Fibroblast of skin of scalp (primary cell): ENCODE measurements at places on chromosomes 1 and 21.
A peak's percentile ranks its signal among the peaks of the same experiment; 100 is the strongest.

DNA sequence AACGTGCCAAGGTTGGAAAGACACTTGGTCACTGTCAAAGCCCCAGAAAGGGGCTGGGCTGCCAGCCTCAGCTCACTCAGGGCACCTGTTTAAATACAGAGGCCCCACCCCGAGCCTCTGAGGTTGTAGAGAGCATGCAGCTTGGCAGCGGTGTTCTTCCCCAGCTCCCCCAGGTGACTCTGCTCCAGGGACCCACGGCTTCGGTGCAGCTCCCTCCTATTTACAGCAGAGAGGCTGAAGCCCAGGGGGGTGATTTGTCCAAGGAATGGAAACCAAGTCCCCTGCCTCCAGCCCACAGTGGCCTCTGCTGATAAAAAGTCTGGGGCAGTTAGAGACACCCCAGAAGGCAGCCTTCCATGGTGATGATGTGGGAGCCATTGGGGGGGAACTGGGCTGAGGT lies 9.1 kb upstream of the C1QA start:
- no peak for DNase-seq

- DNase-seq, result peak; percentile 77
These were observed 406.5 kb downstream of the DUSP10 start for GRCh38 chr1:221335161-221336101.

DNA sequence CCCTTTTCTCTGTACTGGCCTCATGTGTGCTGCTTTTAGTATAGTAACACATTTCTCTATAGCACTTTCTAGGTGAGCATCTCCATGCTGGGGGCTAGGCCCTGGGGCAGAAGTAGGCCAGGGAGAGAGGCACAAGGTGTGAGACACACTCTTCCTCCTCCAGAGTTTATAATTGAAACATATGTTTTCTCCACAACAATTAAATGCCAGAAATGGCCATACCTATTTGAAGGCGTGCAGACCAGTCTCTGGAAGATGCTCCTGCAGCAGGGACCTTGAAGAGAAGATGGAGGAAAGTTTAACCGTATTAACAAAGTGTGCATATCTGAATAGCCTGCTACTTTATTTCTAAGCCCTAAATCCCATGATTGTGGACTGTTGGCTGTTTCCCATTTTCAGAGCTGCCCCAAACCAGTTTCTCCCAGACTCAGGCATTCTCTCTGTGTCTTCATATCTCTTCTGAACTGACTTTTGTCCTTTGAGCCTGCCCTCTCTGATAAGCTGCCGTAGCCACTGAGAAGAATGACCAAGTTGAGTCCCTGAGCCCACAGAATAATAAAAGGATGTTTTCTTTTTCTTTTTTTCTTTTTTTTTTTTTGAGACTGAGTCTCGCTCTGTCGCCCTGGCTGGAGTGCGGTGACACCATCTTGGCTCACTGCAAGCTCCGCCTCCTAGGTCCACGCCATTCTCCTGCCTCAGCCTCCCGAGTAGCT lies 81.3 kb downstream of the LRRC8D start:
- no peak for DNase-seq

DNA sequence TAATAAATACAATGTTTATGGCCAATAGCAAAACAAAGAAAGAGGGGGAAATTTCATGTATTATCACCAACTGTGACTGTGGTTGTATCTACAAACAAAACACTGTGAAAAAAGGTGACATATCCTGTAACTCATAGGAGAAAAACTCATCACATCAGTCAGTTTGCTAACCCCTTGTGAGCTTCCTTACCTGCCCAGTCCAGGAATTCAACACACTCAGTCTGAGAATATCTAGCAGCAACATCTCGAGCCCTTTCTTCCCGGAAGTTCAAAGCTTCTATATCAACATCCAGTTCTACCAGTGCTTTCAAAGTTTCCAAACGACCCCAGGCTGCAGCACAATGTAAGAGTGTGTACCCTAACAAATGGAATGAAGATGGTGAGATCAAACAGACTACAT lies 11.5 kb downstream of the TEX50 start:
- DNase-seq, result no peak

GRCh38 chr21:15624646-15625045 lies 105.1 kb upstream of the USP25 start:
- no peak for DNase-seq

- no peak for DNase-seq
These were observed 25.0 kb downstream of the TATDN3 start for GRCh38 chr1:212816567-212817278.

DNA sequence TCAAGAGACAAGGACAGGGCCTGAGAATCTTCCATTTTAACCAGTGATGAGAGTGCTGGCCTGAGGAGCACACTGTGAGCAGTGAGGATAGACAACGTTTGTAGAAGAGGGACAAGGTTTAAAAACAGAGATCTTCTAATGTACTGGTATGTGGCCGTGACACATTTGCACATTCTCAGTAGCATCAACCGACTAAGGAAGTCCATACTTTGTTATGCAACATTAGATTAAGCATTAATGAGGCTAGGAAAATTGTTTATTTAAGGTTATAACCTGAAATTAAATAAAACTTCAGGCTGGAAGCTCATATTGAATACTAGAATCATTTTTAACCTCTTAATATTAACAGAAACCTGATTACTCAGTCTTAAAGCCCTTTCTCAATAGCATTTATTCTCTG lies 99.0 kb downstream of the SLC45A1 start:
- no peak for DNase-seq

- DNase-seq, result no peak
These were observed 43.9 kb upstream of the CAMK1G start for GRCh38 chr1:209539576-209539975.

- peak; percentile 60 for DNase-seq
These were observed 2.2 kb upstream of the ARHGAP30 start for GRCh38 chr1:161071886-161072371.

DNA sequence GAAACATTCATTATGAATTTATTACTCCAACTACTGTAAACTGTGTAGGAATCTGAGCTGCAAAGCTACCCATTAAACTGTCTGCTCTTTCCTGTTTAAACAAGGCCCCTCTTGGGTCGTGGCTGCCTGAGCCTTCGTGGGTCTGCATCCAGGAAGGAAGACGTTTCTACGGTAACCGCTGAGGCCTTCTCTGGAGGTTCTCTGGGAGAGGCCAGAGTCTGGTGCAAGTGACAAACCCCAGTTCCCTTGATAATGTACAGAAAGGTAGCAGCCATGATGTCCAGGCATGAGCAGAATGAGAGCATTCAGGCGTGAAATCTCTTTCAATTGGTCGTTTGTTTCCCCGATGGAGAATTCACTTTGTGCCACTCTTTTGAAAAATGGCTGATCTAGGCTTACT lies 350.2 kb downstream of the PLPP3 start:
- no peak for DNase-seq

DNA sequence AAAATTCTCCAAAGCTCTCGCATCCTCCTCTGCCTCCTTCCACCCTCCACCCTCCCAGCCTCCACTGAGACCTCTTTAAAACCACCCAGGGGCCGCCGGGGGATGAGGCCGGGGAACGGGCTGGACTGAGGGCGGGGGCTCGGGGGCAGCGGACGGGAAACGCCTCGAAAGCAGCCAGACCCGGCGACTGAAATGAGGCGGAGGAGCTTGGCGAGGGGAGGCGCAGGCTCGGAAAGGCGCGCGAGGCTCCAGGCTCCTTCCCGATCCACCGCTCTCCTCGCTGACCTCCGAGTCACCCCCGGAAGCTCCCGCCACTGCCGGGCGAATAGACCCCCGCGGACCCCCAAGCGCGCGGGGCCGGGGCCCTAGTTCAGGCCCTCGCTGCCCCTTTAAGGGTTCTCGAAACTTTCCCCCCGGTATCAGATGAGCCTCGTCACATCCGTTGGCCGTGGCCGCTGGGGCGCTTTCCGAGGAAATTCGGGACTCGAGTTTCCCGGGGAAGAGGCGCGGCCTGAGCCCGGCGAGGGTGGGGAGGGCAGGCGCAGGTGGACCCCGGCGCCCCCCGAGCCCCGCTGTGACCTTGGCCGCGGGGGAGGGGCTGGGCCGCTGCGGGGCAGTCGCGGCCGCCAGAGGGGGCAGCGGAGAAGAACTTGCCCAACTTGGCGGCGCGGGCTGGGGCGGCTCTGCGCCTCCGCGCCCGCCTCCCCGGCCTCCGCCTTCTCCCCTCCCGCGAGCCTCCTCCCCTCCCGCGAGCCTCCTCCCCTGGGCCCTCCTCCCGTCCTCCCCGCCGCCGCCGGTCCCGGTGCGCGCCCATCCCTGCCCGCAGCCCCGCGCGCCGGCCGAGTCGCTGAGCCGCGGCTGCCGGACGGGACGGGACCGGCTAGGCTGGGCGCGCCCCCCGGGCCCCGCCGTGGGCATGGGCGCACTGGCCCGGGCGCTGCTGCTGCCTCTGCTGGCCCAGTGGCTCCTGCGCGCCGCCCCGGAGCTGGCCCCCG lies at the start of gene BACE2:
BACE2 (plus strand) TSS at position 813 of the 995 bp plus-strand sequence; CDS start at position 917, 104 bp downstream.
- DNase-seq, result peak; percentile 85

GRCh38 chr1:70667494-70668170 lies 256.6 kb downstream of the CTH start:
- peak; percentile 6 for DNase-seq

GRCh38 chr21:32918478-32919120 lies 107.1 kb upstream of the OLIG2 start:
- DNase-seq, result no peak

DNA sequence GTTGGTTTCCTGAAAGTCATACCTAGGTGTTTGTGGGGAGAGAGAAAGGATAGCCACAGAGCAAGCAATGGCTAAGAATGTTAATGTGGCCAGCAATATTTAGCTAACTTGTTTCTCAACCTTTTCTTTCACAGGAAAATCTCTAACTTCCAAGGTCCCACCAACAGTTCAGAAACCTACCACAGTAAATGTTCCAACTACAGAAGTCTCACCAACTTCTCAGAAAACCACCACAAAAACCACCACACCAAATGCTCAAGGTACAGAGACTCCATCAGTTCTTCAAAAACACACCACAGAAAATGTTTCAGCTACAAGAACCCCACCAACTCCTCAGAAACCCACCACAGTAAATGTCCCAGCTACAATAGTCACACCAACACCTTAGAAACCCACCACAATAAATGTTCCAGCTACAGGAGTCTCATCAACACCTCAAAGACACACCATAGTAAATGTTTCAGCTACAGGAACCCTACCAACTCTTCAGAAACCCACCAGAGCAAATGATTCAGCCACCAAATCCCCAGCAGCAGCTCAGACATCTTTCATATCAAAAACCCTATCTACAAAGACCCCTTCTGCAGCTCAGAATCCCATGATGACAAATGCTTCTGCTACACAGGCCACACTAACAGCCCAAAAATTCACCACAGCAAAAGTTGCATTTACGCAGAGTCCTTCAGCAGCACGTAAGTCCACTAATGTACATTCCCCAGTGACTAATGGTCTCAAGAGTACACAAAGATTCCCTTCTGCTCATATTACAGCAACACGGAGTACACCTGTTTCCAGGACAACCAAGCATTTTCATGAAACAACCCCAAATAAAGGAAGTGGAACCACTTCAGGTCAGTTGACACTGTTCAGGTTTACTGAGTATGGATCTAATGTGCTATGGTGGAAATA lies 15.3 kb downstream of the CD55 start:
- DNase-seq, result no peak

DNA sequence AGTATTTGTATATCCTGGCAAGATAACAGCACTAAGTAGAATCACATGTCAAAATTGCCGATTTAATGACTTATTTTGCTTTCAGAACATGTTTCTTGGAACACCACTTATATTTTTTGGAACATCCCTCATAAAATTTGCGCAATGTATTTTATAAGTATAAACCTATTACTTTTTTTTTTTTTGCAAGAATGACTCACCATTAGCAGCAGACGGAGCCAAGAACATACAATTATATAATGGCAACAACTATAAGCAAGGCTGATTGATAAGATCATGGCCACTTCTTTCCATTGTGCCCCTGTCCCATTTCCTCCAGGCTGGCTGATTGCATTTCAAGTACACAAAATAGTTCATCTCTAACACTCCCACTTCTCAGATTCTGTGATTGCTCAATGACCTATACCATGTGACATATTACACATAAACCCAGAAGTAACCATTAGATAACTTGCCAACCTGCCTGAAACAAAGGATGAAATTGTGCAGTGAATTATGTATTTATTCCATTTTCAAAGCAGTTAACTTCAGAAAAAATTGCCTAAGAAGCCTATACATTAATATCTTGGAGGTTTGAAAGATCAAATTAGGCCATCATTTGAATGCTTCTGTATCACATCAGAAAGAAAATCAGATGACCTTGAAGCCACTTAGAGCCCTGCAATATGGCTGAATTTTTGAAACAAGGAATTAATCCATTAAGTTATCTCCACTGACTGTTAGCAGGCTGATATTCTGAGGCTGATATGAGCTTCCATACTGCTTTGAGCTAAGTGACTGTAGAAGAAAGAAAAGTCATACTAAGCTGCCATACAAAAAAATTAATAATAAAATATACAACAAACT lies 77.8 kb upstream of the PRMT6 start:
- peak; percentile 46 for DNase-seq

GRCh38 chr21:40284409-40284808 lies 417.2 kb downstream of the PCP4 start:
- DNase-seq, result no peak

- DNase-seq, result no peak
These were observed 29.2 kb downstream of the POFUT2 start for GRCh38 chr21:45258466-45258865.

DNA sequence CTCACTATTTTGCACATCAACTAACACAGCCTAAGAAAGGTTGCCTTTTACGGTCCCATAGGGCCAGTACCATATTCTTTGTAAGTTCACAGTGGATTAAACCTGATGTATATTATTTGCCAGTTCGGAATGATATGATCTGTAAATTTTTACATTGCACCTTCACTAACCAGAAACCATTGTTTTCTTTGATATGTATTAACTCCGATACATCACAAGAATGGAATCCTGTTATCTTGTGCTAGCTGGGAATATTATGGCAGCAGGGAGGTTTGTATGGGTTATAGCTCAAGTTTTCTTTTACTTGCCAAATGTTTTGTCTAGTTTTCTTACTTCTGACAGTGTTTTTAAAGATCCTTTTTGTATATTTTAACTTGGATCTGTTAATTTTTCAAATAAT lies 51.4 kb upstream of the S1PR1 start:
- no peak for DNase-seq

DNA sequence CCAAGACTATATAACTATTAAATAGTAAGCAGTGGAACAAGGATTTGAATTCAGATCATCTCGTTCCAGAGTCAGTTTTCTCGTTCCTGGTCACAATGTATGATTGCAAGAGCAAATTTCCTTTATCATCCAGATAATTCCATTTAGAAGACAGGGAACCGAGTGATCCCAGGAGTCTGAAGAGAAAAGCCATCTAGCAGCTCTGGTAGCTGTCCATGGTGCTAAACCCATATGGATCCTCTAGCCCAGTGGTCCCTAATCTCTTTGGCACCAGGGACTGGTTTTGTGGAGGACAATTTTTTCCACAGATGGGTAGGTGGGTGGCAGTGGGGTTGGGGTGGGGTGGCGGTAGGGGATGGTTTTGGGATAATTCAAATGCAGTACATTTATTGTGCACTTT lies 229.4 kb downstream of the PTPRU start:
- DNase-seq, result peak; percentile 29

DNA sequence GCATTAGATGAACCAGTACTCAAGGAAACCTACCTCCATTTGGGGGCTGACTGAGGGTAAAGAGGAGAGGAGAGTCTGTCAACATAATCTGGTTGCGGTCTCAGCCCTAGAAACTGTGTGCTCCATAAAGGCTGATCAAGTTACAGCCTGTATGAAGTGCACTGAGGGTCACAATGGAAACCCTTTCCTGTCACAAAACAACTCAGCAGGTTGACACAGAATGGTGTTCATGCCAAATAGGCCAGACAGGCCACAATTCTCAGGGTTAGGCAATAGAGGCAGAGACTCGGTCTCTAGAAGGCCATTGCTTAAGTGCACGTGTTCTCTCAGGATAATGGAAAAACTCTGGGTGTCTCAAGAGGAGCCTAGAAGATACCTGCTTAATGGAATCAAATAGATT lies 4.1 kb upstream of the ANKRD35 start:
- DNase-seq, result no peak

GRCh38 chr1:175252561-175252960 lies 60.0 kb upstream of the KIAA0040 start:
- DNase-seq, result no peak
